OCI-LY7 (cell line): ENCODE measurements at places on chromosomes 7 and 10. TPM values are rescaled to one million over a fixed set of nuclear protein-coding genes. Genes with fewer than 3 reads are reported as not detected.

- no peak for DNase-seq
These were observed 664 bp downstream of the FMC1 start for GRCh38 chr7:139341776-139342226.

- no peak for DNase-seq
These were observed 82.6 kb downstream of the ANLN start for GRCh38 chr7:36472141-36472729.

- DNase-seq, result no peak
These were observed 673.9 kb upstream of the ANKRD30A start for GRCh38 chr10:36451391-36451970.

- no peak for DNase-seq
These were observed 231.9 kb upstream of the PPP2R2D start for GRCh38 chr10:131668903-131669302.

Gene RBM20
- total RNA-seq, result 1.0 and 1.4 TPM in 2 replicates

Gene TCTN3
- 14.4 and 18.1 TPM in 2 replicates for total RNA-seq
